ENCODE measurements at places on chromosomes 1 and 21.

DNA sequence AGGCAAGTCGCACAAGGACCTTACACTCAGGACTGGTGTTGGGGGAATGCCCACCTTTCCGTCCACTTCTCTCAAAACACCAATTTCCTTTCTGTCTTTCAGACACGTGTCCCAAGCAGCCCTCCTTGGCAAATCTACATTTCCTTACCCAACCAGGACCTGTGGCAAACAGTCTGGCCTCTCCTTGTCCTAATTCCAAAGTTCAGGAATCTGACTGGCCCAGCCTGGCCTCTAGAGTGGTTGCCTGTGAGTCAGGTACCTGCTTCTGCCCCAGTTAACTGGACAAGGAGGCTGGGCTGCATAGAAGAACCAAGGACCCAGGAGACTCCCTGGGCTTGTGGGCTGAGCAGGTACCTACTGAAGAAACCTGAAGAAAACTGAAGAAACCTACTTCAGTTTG, 34.3 kb upstream of the CITED4 start:
- DNase-seq, result no peak

GRCh38 chr1:210232511-210233215, at the start of gene SERTAD4:
TSS of gene SERTAD4 (plus strand) at chr1:210232796. CDS start at chr1:210237961, 5,165 bp downstream.
- DNase-seq, result no peak

DNA sequence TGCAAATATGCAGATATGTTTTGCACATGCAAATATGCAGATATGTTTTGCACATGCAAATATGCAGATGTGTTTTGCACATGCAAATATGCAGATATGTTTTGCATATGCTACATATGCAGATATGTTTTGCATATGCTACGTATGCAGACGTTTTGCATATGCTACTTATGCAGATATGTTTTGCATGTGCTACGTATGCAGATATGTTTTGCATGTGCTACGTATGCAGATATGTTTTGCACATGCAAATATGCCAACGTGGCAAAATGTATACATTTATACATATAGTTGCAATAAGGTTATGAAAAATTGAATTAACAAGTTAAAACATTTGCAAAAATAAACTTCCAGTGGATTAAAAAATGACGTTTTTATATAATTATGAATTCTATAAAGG, 30.8 kb upstream of the TP53BP2 start:
- no peak for DNase-seq

DNA sequence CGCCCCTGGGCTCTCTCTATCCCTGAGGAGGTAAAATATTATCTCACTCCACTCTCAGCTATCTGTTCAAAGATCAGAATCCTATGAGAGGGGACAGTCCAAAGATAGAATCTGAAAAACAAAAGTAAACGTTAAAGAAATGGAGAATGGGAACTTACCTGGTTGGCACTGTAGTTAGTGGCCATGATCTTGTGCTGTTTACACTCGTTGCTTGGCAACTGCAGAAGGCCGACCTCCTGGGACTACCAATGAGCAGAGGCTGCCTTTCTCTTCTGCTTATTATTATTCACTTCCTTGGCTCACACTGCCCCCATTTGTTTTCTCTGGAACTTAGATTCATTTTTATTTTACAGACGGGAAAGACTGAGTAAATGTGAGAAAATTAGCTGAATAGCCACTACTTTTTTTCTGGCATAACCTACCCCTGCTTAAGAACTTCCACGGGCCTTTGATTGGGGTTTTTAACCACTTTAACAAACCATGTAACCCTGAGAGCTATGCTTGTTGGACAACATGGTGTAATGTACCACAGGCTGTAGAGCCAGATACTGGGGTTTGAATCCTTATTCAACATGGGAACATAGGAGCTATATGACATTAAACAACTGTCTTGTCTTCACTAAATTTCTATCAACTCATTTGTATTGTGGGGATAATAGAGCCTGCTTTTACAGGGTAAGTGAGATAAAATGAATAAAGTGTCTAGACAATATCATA, at the start of gene CFAP126:
Gene CFAP126 (minus strand): TSS at position 193 of the 717 bp plus-strand sequence. CDS start 8 bp downstream, at position 185.
- DNase-seq, result peak; percentile 57

GRCh38 chr21:43861706-43862105, 3.3 kb upstream of the AGPAT3 start:
- no peak for DNase-seq

DNA sequence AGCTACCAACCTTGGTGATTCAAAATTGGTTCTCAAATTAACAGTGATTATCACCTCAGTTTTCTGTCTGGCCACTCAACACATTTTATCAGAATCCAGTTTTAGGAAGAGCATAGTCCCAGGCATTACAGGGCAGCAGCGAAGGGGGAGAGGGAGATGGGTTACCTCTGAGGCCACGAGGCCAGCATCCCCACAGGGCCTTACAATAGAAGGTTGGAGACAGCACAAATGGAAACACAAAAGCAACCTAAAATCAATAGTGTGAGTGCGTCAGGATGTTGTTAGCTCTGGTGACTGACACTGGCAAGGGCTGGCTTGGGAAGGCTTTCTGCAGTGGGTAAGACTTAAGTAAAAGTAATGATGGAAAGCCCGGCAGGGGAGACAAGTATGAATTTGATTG, 79.5 kb downstream of the JAK1 start:
- no peak for DNase-seq

GRCh38 chr1:179706339-179706941, 36.7 kb upstream of the FAM163A start:
- DNase-seq, result no peak

DNA sequence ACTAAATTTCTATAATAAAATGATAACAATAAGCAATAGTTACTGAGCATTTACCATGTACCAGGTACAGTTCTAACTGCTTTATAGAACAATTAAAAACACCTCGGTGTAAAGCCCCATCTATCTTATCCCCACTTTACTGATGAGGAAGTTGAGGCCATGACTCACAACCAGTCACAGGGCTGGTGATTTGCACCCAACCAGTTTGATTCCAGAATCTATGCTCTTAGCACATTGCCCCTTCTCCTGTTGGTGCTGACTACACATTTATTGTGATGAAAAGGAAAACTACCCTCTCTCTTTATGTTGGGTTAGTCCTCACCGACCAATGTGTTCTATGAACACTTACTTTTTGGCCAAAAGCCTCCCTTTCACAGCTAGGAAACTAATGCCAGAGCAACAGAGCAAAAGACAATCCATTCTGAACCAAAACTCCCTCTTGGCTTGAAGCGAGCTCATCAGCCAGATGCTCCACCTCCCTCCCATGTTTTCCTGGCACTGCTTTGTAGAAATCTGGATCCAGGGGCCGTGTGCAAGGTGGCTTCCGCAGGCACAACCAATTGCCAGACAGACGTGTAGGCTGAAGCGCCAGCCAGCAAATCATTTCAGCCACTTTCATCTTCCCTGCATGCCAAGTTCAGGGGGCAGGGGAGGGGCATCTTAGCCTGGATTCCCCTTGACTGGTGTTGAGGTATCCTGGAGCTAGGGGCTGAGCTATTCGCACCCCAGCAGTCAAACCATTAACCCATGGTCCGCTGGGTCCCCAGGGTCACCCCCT, 32.0 kb upstream of the SLC30A1 start:
- no peak for DNase-seq

GRCh38 chr1:159179906-159180305, 8.5 kb downstream of the CADM3 start:
- DNase-seq, result no peak

- DNase-seq, result no peak
Observed at GRCh38 chr1:25257196-25257595, 9.9 kb upstream of the RSRP1 start.

DNA sequence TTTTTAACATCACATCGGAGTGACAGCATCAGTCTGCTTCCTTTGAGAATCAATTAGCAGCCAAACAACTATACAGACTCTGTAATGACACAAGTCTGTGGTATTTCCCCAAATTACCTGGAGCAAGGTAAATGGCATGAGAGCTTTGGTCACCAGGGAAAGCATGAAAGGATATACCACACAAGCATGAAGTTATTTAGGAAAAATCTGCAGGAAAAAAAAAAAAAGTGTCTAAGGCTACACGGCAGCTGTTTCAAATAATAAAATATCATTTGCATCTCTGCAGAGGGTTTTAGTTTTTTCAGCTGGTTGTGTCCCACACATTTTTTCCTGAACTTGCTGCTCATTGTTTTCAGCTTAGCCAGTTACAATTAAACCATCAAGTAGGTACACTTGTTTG, 234.7 kb downstream of the TTLL7 start:
- DNase-seq, result no peak

DNA sequence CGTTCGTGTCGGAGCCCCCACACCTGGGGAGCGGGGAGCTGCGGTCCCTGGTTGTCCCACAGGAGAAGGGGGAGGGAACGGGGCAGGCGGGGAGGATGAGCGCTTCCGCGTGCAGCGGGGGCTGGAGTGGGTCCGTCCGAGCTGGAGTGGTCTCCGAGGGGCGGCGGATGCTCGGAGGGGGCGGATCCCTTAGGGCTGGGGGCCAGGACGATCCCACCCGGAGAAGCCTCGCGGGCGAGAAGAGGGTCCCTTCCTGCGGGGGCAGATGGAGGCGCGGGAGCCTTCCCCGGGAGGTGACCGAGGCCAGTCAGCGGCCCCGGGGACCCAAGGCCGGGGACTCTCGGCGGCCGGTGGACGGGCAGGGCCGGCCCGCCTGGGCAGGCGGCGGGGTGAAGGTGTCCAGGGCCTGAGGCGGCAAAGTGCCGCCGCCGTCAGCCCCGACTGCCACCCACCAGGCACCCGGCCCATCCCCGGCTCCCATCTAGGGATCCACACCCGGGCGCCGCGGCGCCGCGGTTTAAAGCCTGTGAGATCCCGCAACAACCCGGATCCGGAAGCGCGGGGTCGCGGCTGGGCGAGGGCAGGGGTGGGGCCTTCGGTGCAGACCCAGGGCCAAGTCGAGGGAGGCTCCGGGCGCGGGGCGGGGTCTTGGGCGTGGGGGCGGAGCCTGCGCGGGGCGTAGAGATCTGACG, 5.3 kb upstream of the CCDC27 start:
- DNase-seq, result no peak

- DNase-seq, result no peak
Observed at GRCh38 chr1:88001460-88001859, 672.8 kb downstream of the LMO4 start.

GRCh38 chr1:193054169-193054675, 4.9 kb downstream of the UCHL5 start:
- no peak for DNase-seq

DNA sequence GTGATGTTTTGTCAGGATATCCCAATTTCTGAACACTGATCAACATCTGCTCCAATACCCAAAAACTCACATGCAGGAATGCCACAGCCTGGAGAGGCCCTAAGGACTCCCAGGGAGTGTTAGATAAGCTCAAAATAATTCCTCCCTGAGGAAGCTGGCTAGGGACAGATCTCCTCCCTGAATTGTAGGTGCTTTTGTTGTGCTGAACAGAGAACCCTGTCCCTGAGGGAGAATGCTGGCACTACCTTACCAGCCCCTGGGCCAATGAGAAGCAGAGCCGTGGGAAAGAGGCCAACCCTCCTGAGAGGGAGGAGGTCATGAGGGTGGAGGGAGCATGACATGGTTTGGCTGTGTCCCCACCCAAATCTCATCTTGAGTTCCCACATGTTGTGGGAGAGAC, 73.6 kb upstream of the PTGFRN start:
- DNase-seq, result no peak

GRCh38 chr21:46559291-46559983, 45.4 kb downstream of the S100B start:
- no peak for DNase-seq

- DNase-seq, result no peak
Observed at GRCh38 chr21:31351438-31351837, 7.4 kb upstream of the TIAM1 start.

GRCh38 chr1:39084191-39084590, 58.0 kb downstream of the NDUFS5 start:
- DNase-seq, result no peak

DNA sequence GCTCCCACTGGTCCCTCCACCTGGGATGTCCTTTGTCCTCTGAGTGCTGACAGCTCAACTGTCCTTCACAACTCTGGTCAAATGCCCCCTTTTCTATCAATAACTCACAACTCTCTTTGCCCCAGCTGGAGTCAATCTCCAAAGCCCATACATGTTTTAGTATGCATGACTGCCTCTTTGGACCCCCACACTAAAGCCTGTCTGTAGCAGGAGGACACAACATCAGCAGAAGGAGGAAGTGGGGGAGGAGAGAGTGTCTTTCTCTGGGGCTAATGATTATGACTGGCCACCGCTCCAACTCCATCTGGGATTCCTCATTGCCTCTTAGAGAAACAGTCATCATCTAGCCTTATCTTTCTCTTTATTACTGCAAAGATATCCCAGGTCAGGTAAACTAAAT, 186.6 kb upstream of the FGGY start:
- DNase-seq, result no peak

DNA sequence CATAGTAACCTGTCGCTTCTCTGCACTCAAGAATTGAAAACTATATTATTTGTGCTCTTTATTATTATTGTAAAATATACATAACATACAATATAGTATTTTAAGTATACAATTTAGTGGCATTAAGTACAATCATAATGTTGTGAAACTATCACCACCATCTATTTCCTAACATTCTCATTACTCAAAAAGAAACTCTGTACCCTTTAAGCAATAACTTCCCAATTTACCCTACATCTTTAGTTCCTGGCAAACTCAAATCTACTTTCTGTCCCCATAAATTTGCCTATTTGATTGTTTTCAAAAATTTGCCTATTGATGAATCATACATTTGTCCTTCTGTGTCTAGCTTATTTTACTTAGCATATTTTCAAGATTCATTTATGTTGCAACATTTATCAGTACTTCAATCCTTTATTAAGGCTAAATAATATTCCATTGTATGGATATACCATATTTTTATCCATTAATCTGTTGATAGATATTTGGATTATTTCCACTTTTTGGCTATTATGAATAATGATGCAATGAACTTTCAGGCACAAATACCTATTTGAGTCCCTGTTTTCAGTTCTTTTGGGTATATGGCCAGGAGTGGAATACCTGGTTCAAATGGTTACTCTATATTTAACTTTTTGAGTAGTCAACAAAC, 99.6 kb upstream of the DMRTA2 start:
- DNase-seq, result no peak

DNA sequence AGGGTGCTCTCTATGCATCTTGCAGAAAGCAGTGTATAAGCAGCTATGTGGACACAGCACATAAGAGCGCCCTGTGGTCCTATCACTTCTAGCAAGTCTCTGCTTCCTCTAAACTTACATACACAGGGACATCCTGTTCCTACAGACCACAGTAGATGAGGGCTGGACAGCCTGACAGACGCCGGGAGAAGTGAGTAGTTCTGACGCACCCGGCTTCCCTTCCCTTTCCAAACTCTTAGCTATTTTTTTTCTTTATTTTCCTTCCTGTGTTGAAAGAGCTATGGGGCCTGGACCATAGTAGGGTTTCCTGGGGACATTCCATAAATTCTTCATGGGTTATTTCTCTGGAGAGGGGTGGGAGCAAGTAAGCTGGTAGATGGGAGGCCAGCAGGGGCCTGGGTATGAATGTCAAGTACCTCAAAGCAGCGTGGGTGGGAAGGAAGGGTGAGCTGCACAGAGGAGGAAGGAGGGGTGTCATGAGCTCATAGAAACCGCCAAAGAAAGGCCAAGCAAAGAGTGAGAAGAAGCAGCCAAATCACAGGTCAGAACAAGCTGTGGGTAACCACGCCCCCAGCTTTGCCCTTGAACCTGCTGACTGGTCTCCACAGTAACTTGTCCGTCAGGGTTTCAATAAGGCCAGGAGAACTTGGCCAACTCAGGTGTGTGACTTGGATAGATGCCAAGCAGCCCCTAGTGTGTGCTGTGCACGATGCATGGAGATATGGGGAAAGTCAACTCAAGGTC, 36.6 kb downstream of the PLXNA2 start:
- DNase-seq, result peak; percentile 98

All from pulmonary artery endothelial cell (primary cell).